ENCODE measurements at places on chromosomes 1 and 21. TPM values are rescaled to one million over a fixed set of nuclear protein-coding genes. Genes with fewer than 3 reads are reported as not detected.

The AUNIP gene
- not detected for total RNA-seq

DNA sequence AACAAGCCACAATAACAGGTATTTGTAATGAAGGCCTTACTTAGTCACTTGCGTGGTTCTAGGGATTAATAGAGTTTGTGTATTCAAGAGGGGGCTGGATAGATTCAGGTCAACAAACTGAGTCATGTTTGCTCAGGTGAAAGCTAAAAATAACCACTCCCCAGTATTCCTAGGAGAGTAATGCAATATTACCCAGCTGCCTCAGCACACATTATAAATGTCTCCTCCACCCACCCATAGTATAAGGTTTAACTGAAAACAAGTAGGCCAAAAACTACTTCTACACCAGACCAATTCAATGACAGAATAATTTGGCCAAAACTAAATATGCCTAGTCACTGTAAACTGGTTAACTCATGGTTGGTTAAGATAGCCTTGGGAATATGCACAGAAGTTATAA, 34.4 kb downstream of the WLS start:
- no peak overlapping the region for H3K4me3 ChIP-seq
- no peak for DNase-seq
- H3K36me3 ChIP-seq = no peaks in the 10 kb centered on the region
- H3K27me3 ChIP-seq = no peaks in the 10 kb centered on the region
- peaks cover 36% of the 10 kb centered on the region for H3K4me1 ChIP-seq

The ZNF683 gene
- not detected for total RNA-seq

DNA sequence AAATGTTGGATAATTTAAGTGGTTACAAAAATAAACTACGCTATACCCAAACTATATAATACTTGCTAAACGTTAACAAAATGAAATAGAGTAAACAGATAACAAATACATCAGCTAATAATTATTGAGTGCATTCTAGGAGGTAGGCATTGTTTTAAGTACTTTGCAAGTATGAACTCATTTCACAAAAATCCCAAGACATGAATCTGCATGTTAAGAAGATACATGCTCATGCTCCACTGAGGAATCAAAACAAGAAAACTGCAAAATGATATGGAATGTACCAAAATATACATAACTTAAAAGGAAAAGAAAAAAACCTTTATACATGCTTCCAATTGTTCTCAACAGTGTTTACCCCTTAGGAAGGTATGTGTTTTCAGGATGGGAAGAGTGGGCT, 2.5 kb downstream of the FRRS1 start:
- no peaks in the 10 kb centered on the region for H3K4me1 ChIP-seq
- H3K27ac ChIP-seq = no peak overlapping the region
- H3K27me3 ChIP-seq = no peaks in the 10 kb centered on the region
- DNase-seq = no peak

- no peaks in the 10 kb centered on the region for H3K4me1 ChIP-seq
- H3K27me3 ChIP-seq = no peaks in the 10 kb centered on the region
- H3K4me3 ChIP-seq = no peak overlapping the region
- H3K27ac ChIP-seq = no peak overlapping the region
Measured at GRCh38 chr1:245086389-245086969, 68.3 kb upstream of the KIF26B start.

The GBP6 gene
- 0.19 TPM for total RNA-seq

- no peaks in the 10 kb centered on the region for H3K27me3 ChIP-seq
- no peaks in the 10 kb centered on the region for H3K36me3 ChIP-seq
- H3K27ac ChIP-seq = no peak overlapping the region
- no peak for DNase-seq
- H3K4me1 ChIP-seq = no peaks in the 10 kb centered on the region
Measured at GRCh38 chr1:68811806-68812205, 314.9 kb upstream of the DEPDC1 start.

DNA sequence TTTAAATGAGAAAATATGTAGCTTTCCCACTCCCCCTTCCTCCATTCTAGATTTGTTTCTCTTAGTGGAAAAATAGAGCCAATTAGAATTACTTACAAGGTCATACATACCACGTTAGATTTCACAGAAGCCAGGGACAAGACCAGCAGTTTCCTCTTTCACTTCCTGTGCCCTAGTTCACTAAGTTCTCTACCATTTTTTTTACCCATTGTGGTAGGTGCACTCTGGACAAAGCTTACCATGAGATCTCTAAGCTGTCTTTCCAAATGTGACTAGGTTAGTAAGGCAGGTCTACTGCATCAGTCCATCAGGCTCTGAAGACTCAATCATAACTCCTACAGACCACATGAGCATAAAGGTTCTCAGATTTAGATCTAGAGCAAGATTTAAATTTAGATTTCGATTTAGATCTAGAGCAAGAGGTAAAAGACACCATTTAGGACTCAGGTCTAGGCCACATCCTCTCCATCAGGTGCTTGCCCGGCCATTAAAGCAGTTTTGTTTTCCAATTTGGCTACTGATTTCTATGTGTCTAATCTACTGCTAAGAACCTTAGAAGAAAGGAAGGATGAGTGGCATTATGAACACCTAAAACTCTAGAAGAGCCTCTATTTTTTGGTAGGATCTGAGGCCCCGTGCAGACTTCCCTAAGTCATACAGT, 235.3 kb downstream of the FAF1 start:
- no peaks in the 10 kb centered on the region for H3K27me3 ChIP-seq
- H3K36me3 ChIP-seq = no peaks in the 10 kb centered on the region
- no peak overlapping the region for H3K4me3 ChIP-seq
- no peaks in the 10 kb centered on the region for H3K4me1 ChIP-seq

DNA sequence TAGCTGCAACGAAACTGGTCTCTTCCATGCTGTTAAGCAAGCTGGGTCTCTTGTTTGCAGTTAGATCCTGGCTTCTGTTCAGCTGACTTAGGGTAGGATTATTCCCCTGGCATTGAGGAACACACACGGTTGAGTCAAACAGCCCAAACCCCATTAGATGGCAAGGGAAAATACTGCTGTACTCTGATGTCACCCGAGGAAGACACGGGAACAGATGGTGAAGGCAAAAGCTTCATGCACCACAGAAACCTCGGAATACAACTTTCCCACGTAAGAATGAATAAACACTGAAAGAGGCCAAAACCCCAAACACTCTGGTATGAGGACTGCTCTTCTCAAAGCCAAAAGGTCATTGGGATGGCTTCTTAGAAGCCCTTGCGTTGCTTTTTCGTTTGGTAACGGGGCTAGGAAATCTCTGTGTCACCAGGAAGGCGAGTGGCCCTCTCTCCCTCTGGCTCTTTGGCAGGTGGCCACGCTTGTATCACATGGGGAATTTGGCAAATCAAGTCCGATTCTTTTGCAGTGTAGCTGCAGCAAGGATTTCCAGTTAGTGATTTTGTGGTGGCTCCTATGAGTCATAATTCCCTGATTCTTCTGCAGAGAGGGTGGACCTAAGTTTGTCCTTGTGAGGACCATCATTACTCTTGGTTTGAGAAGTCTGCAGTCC, 16.7 kb upstream of the LYST start:
- DNase-seq = peak; percentile 94
- H3K27me3 ChIP-seq = no peaks in the 10 kb centered on the region
- H3K4me3 ChIP-seq = peak overlapping the region; percentile 31
- H3K36me3 ChIP-seq = no peaks in the 10 kb centered on the region
- no peaks in the 10 kb centered on the region for H3K4me1 ChIP-seq

DNA sequence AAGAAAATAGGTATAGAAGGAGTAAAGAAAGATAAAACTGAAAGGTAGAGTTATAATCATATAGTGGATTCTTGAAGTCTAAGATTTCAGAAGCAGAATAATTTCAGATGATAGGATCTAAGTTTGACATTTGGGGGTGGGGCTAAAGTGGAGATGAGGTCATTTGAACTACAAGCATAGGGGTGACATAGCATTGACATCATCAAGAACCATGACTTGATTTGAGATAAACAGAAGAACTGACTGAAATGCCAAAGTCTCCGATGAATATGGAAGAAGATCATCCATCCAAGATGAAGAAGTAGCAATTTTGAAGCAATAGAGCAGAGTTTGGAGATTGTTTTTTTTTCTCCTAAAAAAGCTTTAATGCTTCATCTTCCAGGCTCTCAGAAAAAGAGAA, 122.3 kb downstream of the MACF1 start:
- no peak for DNase-seq
- no peaks in the 10 kb centered on the region for H3K27me3 ChIP-seq
- H3K4me3 ChIP-seq = no peak overlapping the region

The CCDC27 gene
- total RNA-seq = not detected

DNA sequence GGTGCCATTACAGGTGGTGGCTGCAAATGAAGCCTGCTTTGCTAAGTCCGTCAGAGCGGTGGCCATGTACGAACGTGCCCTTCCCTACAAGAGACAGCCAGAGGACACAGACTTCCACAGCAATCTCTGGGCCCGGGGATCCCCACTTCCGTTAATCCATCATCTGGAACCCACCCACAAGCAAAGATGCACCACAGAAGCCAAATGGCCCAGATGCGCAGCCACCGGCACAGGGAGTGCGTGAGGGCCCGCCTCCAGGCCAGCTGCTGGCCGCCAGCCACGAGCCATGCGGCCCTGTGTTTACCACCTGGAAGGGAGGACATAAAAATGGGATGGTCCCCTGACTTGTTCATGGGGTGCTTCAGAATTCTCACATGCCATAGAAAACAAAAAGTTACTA, 22.1 kb downstream of the MRAP start:
- H3K27ac ChIP-seq = no peak overlapping the region
- no peak overlapping the region for H3K4me3 ChIP-seq
- DNase-seq = no peak
- peaks cover 95% of the 10 kb centered on the region for H3K36me3 ChIP-seq
- no peaks in the 10 kb centered on the region for H3K4me1 ChIP-seq

DNA sequence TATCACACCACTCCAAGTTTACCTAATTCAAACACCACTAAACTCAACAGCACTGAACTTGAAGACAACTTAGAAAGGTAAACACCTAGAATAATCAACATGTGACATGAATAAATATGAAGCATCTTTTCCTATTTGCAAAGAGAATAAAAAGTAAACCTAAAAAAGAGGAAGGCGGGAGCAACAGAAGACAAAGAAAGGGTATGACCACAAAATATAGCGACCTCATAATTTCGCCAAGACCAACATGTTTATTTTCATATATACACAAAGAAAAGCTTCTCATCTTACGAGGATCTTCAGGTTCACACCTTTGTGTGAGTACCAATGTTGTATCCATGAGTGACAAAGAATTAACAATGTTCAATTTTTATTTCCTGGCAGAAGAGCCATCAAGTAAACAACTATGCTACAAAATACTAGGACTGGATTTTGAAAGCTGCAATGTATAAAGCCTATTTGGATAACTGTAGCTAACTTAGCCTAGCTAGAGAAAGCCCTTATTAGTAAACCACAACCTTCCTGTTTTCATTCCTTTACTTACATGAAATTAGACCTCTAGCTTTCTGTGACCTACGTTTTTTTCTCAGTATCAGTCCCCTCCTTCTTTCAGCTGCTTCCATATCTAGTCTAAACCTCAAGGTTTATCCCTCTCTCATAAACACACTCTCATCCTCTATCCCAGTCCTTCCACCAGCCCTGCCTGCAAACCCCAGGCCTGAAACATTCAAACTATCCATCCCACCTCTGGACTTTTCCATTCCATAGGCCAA, 21.3 kb upstream of the PHTF1 start:
- peaks cover 51% of the 10 kb centered on the region for H3K4me1 ChIP-seq
- H3K36me3 ChIP-seq = peaks cover 12% of the 10 kb centered on the region
- H3K4me3 ChIP-seq = no peak overlapping the region
- no peak for DNase-seq

The SPRR2A gene
- not detected for total RNA-seq

DNA sequence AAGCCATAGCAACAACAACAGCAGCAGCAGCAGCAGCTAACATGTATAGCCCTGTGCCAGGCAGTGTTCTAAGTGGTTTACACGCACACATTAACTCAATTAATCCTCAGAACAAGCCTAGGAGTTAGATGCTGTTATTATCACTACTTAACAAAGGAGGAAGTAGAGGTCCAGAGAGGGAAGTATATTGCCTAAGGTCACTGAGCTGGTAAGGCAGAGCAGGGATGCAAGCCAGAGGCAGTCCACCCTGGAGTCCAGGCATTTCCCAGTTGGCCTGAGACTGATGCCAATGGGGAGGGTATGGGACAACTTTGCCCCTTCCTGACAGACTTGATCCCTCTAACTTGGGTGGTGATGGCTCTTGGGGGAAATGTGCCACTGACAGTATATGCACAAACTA, 6.8 kb downstream of the CDC14A start:
- H3K36me3 ChIP-seq = no peaks in the 10 kb centered on the region
- no peaks in the 10 kb centered on the region for H3K27me3 ChIP-seq
- no peak overlapping the region for H3K4me3 ChIP-seq
- peaks cover 61% of the 10 kb centered on the region for H3K4me1 ChIP-seq
- no peak for DNase-seq

DNA sequence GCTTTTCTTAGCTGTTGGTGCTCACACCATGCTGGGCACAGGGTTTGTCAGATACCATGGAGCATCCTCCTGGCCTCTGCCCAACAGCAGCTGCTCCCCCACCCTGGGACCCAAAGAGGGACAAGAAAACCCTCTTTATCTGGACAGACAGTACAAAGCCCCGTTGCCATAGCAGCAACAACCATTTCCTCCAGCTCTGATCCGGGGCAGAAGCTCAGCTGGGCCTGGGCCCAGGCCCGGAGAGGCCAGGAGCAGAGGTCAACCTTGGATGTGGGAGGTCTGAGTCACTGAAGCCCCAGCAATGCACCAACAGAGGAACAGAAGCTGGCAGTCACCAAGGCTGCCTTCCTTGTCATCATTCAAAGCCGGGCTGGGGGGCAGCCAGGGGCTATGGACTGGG, 228.4 kb upstream of the POU3F1 start:
- no peaks in the 10 kb centered on the region for H3K4me1 ChIP-seq
- no peak for DNase-seq
- H3K36me3 ChIP-seq = no peaks in the 10 kb centered on the region

DNA sequence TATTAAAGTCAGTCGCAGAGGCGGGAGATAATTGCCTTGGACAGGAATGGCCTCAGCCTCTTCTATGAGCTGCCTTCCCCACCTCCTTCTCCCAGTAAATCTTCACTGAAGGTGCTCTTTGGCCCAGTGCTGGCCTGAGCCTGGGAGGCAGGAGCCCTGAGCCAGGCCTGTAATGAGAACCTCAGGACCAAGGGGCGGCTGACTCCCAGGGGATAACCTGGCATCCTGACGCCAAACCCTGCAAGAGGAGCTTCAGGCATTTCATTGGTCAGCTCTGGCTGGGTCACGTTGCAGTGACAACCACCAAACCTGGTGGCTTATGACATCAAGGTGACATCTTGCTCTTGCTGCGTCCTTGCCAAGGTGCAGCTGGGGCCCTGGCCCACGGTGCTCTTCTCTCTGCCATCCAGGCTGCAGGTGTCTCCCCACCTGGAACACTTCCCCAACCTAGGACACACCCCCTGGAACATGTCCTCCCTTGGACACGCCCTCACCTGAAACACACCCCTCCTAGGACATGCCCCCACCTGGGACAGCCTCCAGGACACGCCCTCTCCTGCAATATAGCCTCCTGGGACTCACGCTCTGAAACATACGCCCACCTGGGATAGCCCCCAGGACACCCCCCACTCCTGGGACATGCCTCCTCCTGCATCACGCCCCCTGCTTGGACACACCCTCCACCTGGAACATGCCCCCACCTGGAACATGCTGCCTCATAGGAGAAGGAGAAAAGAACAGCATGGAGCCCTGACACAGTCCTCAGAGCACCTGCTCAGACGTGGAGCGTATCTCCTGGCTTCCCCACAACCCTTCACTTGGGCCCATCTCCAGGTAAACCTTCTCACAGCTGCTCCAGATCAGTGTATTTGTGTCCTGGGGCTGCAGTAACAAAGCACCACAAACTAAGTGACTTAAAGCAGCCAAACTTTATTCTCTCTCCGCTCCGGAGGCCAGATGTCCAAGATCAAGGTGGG, 333.6 kb downstream of the NPHP4 start:
- no peaks in the 10 kb centered on the region for H3K36me3 ChIP-seq
- no peaks in the 10 kb centered on the region for H3K27me3 ChIP-seq
- no peak overlapping the region for H3K4me3 ChIP-seq
- no peak for DNase-seq

The AADACL3 gene
- not detected for total RNA-seq
